Central memory CD8-positive, alpha-beta T cell (primary cell): ENCODE measurements at places on chromosomes 2 and 18.
A peak's percentile ranks its signal among the peaks of the same experiment; 100 is the strongest.

GRCh38 chr2:44038277-44038676 lies 42.5 kb upstream of the LRPPRC start:
- no peak overlapping the region for H3K4me3 ChIP-seq
- no peak for DNase-seq
- no peaks in the 10 kb centered on the region for H3K4me1 ChIP-seq
- no peaks in the 10 kb centered on the region for H3K36me3 ChIP-seq
- H3K27me3 ChIP-seq: no peaks in the 10 kb centered on the region
- H3K27ac ChIP-seq: no peak overlapping the region

GRCh38 chr2:17648581-17648980 lies 105.0 kb downstream of the SMC6 start:
- H3K36me3 ChIP-seq: no peaks in the 10 kb centered on the region
- no peak overlapping the region for H3K27ac ChIP-seq
- DNase-seq: no peak
- no peaks in the 10 kb centered on the region for H3K27me3 ChIP-seq
- no peak overlapping the region for H3K4me3 ChIP-seq

DNA sequence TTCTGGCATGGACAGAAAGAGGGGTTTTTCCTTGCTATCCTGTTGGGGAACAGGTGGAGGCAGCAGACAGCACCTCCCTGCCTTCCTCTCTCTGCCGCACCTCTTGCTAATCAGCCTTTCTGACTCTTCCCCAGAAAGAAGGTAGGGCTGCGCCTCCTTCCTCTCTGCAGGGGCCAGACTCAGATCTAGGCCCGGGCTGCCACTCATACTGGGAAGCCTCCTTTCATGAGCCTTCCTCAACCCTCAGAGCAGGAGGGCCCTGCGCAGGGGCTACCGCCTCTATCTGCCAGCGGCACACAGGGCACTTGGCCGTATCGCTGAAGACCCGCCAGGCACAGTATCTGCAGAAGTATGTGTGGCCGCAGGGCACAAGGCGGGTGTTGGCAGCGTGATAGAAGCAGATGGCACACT lies 7.1 kb downstream of the NEURL3 start:
- no peaks in the 10 kb centered on the region for H3K27me3 ChIP-seq
- no peaks in the 10 kb centered on the region for H3K36me3 ChIP-seq
- H3K27ac ChIP-seq: no peak overlapping the region
- no peak for DNase-seq
- H3K4me3 ChIP-seq: no peak overlapping the region

DNA sequence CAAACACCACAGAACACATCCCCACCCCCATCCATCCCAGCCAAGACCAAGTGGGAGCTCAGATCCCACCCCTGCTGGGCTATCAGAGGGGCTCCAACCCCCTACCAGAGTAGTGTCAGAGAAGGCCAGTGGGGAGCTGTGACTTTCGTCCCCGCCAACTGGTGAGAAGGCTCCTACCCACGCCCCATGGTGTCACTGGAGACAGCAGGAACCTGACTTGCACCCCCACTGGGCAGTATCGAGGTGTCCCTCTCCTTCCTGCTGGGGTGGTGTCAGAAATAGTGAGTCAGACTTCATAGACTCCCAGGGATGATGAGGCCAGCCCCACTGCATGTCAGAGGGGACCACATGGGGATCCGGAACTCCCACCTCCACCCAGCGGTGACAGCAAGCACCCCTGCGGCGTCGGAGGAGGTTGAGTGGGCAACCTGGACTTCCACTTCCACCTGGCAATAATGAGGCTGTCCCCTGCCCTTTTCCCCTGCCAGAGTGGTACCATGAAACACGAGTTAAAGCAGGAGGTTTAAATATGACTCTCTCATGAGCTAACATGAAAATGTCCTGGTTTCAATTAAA lies 106.7 kb downstream of the CTIF start:
- H3K4me3 ChIP-seq: no peak overlapping the region
- DNase-seq: no peak
- H3K4me1 ChIP-seq: no peaks in the 10 kb centered on the region

- no peaks in the 10 kb centered on the region for H3K27me3 ChIP-seq
- no peak overlapping the region for H3K4me3 ChIP-seq
- no peak overlapping the region for H3K27ac ChIP-seq
- no peak for DNase-seq
- H3K4me1 ChIP-seq: no peaks in the 10 kb centered on the region
- no peaks in the 10 kb centered on the region for H3K36me3 ChIP-seq
Observed at GRCh38 chr2:157246765-157247407, 10.6 kb upstream of the GALNT5 start.

DNA sequence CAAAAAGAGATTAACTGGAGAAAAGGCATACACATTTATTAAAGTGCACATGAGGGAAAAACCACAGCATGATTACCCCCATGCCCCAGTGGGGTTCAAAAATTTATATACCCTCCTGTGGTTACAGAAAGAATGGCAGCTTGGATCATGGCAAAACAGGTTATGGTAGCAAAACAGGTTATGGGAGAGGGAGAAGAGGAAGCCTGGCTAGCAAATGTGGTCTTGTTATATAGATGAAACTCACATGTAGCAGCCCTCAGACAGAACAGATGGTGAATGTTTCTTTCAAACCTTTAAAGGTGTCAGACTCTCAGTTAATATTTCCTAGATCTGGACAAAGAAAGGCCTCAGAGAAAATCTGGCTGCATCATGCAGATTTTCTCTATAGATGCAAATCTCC lies 178.2 kb upstream of the ZC3H15 start:
- no peak for DNase-seq
- H3K27me3 ChIP-seq: no peaks in the 10 kb centered on the region
- H3K4me3 ChIP-seq: no peak overlapping the region
- H3K27ac ChIP-seq: no peak overlapping the region
- no peaks in the 10 kb centered on the region for H3K36me3 ChIP-seq

GRCh38 chr2:61291851-61292575 lies 130.0 kb downstream of the C2orf74 start:
- DNase-seq: no peak
- no peak overlapping the region for H3K4me3 ChIP-seq
- peaks cover 26% of the 10 kb centered on the region for H3K36me3 ChIP-seq

- no peaks in the 10 kb centered on the region for H3K4me1 ChIP-seq
- H3K27ac ChIP-seq: no peak overlapping the region
- no peaks in the 10 kb centered on the region for H3K36me3 ChIP-seq
- H3K4me3 ChIP-seq: no peak overlapping the region
- no peak for DNase-seq
Observed at GRCh38 chr18:66560094-66560493, 43.8 kb downstream of the CDH19 start.

GRCh38 chr2:11213090-11213638 lies 57.9 kb downstream of the SLC66A3 start:
- H3K27ac ChIP-seq: no peak overlapping the region
- no peaks in the 10 kb centered on the region for H3K27me3 ChIP-seq
- no peak overlapping the region for H3K4me3 ChIP-seq
- no peaks in the 10 kb centered on the region for H3K4me1 ChIP-seq
- peaks cover 38% of the 10 kb centered on the region for H3K36me3 ChIP-seq
- no peak for DNase-seq

GRCh38 chr18:14916181-14916580 lies 168.2 kb downstream of the ANKRD30B start:
- no peak overlapping the region for H3K27ac ChIP-seq
- H3K36me3 ChIP-seq: no peaks in the 10 kb centered on the region
- DNase-seq: no peak
- peaks cover 25% of the 10 kb centered on the region for H3K27me3 ChIP-seq

GRCh38 chr2:27128668-27129571 lies 5.3 kb downstream of the ABHD1 start:
- H3K4me3 ChIP-seq: no peak overlapping the region
- H3K27me3 ChIP-seq: no peaks in the 10 kb centered on the region
- no peak for DNase-seq
- H3K36me3 ChIP-seq: peaks cover 17% of the 10 kb centered on the region
- H3K4me1 ChIP-seq: peaks cover 22% of the 10 kb centered on the region
- peak overlapping the region; percentile 9 for H3K27ac ChIP-seq
